ENCODE measurements at places on chromosomes 4 and X.

- DNase-seq = no peak
Observed at GRCh38 chrX:94524867-94525266, 850.9 kb downstream of the FAM133A start.

GRCh38 chrX:73266766-73267165 is 52.1 kb upstream of the NAP1L2 start:
- no peak for DNase-seq

- no peak for DNase-seq
Observed at GRCh38 chr4:112523008-112523721, 7.2 kb upstream of the NEUROG2 start.

DNA sequence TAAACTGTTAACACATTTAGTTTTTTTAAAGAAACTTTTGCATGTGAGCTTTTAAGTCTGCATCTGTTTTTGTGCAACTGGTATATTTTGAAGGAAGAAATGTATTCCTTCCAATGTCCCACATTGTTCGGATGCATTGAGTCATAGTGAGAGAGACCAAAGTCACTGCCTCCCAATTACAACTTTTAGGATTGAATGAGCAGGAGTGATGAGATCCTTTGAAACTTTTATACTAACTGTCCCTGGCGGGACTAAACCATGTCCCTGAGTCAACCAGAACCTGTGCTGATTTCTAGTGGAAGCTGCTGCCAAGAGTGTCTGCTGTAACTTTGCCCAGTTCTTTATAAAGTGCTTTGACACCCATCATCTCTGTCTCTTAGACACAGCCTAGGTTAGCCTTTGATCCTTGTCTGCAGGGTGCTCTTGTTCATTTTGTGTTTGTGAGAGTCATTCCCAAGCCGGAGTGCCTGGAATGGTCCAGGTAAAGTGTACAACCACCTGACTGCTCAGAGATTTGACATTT is 122.7 kb downstream of the ZNF518B start:
- no peak for DNase-seq

GRCh38 chrX:124440695-124441094 is 94.3 kb downstream of the SH2D1A start:
- no peak for DNase-seq

GRCh38 chrX:38965888-38966287 is 164.6 kb downstream of the MID1IP1 start:
- DNase-seq = no peak

DNA sequence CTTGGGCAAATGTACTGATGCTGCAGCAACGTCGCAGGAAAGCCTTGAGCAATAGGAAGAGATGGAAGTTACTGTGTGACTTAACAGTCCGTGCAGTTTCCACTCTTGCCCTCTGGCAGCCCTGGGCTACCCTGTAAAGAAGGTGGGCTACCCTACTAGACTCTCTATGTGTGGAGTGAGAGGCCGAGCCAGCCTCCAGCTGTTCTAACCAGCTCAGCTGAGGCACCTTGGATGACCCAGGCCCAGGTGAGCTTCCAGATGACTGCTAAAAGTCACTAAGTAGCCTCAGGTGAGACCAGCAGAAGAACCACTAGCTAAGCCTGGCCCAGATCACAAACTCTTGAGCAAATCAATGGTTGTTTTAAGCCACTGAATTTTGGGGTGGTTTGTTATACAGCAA is 34.9 kb upstream of the PPP2R2C start:
- DNase-seq = no peak

GRCh38 chr4:186806679-186807421 is 83.2 kb upstream of the FAT1 start:
- no peak for DNase-seq

DNA sequence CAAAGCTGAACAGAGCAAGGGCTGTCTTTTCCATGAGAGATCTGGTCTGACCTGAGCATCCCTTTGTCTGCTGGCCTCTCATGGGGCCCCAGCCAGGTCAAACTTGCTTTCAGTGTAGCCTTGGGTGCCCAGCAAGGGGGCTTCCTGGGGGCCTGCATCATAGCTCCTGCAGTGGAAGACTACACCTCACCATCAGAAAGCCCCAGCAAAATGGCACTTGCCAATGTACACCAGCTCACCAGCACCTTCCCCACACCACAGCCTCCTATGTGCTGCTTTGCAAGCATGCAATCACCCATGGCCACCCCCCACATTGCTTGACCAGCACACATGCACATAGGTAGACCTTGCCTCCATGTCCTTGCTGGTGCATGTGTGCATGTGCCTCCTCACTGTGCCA is 1478.1 kb downstream of the FSTL5 start:
- DNase-seq = no peak

DNA sequence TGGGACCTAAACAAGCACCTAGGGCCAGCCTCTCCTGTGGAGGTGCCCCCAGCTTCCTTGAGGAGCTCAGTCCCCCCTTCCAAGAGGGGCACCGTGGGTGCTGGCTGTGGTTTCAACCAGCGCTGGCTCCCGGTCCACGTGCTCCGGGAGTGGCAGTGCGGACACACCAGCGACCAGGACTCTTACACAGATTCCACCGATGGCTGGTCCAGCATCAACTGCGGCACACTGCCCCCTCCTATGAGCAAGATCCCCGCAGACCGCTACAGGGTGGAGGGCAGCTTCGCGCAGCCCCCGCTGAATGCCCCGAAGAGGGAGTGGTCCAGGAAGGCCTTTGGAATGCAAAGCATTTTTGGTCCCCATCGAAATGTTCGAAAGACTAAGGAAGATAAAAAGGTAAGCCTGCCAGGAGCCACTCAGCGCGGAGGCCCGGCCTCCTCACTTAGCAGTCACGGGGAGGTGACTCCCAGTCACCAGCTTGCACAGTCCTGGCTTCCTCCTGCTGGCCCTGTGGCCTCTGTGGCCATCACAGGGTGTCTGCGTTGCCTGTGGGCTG is 24.9 kb downstream of the RGS12 start:
- no peak for DNase-seq

DNA sequence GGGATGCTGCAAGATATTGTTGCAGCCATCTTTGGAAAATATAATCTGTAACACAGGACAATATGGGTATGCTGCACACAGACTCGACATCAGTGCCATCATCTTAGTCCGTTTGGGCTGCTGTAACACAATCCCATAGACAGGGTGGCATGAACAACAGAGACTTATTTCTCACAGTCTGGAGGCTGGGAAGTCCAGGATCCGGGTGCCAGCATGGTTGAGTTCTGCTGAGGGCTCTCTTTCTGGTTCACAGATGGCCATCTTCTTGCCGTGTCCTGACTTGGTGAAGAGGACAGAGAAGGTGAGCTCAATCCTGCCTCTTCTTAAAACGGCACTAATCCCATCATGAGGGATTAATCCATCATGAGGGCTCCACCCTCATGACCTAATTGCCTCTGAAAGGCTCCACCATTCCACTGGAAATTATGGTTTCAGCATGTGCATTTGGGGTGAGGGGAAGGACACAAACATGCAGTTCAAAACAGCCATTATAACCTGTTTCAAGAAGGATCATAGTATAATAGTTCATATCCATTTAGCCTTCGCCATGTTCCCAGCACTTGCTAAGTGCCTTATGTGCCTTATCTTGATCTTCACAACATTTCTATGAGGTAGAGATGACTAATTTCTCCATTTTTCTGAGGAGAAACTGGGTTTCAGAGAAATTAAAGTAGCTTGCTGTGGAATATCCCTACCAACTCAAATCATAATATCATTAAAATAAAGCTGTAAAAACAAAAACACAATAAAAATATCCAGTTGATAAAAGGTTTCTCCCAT is 27.9 kb upstream of the SPP1 start:
- no peak for DNase-seq

GRCh38 chr4:170389411-170389810 is 299.7 kb upstream of the AADAT start:
- no peak for DNase-seq

GRCh38 chr4:183830438-183830985 is 74.6 kb upstream of the STOX2 start:
- no peak for DNase-seq

GRCh38 chrX:13165266-13166189 is 121.1 kb upstream of the FAM9C start:
- DNase-seq = no peak

Data from small intestine (tissue), 16 donors.